Heart right ventricle (tissue), 16 donors: ENCODE measurements at places on chromosomes 12 and 14. TPM values are rescaled to one million over a fixed set of nuclear protein-coding genes. Genes with fewer than 3 reads are reported as not detected.
A peak's percentile ranks its signal among the peaks of the same experiment; 100 is the strongest.

DNA sequence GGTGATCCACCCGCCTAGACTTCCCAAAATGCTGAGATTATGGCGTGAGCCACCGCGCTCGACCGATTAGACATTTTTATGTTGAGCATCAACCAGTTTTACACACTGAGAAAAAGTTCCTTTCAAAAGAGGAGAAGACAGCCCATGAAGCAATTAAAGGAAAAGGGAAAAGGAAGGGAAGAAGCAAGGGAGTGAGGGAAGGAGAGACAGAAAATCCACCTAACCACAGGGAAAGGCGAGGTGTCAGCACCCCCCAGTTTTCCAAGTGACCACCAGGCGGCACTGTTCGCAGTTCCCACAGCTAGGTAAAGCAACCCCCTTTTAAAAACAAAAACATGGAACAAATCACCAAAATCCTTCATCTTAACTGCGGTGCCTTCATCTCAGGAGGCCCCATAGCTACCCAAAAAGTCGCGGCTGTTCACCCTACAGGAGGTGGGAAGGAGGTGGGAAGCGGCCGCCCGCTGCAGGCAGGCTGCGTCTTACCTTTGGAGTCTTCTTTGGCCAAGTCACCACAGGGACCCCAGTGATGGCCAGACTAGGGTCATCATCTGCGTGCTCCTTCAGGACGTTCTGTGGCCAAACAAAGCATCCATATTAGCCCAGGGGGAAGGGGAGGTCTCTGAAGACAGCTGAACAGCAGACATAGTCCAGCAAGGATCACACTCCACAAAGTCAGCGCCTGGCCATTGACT, 86.6 kb downstream of the KDM2B start:
- peaks cover 42% of the 10 kb centered on the region for H3K36me3 ChIP-seq
- no peaks in the 10 kb centered on the region for H3K4me1 ChIP-seq
- no peak overlapping the region for H3K27ac ChIP-seq
- no peak overlapping the region for H3K4me3 ChIP-seq
- no peaks in the 10 kb centered on the region for H3K27me3 ChIP-seq

DNA sequence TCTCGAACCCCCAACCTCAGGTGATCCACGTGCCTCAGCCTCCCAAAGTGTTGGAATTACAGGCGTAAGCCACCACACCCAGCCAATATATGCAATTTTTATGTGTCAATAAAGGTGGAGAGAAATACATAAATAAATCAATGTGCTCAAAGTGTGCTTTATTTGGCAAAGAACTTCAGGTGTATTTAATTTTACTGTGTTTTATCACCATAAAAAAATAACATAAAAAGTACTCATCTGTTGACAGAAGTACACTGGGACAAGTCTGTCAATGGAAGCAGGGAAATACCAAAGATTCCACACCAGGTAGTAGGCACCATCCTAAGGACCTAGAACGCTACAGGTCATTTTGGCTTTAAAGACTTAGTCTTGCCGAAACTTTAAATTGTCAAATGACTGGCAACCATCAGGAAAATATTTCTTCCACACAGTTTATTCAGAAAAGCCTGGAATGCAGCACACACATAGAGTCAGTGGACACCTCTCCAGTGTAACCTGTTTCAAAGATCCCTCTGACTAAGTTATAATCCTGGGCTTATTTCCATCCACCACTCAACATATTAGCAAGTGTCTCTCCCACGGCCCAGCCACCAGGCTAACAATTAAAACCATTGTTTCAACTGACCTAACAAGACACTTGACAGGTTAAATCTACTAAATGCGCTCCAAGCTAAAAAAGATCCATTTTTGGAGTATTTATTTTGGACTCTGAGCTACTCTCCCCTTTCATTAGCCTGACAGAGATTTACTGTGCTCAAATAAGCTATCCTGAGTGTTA, 4.2 kb downstream of the ERO1A start:
- no peak for DNase-seq
- H3K4me1 ChIP-seq = peaks cover 22% of the 10 kb centered on the region
- no peak overlapping the region for H3K4me3 ChIP-seq
- H3K36me3 ChIP-seq = peaks cover 3% of the 10 kb centered on the region
- no peak overlapping the region for H3K27ac ChIP-seq

KRT2 gene
- not detected for total RNA-seq

DNA sequence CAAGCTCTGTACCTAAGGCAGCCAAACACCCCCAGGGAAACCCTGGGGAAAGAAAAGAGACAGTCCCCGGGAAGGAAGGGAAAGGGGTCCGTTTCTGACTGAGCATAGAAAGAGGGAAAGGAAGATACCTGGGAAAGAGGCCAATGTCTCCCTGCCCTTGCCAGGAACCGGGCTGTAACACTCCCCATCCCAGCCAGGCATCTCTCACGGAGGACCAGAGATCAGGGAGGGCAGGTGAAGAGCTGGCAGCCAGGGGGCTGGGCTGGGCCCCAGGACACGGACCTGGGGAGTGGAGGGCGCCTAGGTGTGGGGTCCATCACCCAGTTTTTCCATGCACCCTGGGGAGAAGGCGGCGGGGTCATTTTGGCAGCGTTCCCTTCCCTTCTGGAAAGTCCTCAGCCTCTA, 18.9 kb upstream of the PLEKHH1 start:
- peak overlapping the region; percentile 94 for H3K4me3 ChIP-seq
- H3K36me3 ChIP-seq = no peaks in the 10 kb centered on the region
- DNase-seq = no peak
- H3K27ac ChIP-seq = no peak overlapping the region

DNA sequence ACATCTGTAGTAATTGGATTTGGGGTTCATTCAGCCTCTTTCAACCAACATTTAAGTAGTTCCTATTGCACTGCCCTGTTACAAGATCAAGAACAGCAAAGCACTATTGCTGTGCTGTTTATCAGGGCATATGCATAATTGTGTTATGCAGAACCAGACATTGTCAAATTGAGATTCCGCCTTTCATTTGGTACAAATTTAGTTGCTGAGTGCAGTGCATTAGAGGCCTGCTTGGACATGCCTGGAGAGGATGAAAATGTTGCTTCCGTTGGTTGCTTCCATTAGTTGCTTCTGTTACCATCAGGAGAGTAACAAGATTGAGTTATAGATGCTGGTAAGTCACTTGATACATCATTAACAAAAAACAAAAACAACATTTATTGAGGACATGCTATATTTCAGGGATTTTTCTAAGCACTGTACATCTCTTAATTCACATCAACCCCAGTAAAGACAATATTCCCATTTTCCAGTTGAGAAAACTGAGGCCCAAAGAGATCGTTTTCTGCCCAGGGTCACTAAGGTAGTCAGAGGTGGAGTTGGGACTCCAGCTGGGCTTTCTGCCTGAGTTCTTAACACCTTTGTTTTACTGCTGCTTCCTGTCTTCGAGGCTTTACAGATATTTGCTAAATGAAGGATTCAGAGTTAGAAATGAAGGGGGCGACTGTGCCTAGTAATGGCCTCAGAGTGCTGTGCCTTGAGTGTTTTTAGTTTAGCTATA, 79.3 kb downstream of the PPP2R5C start:
- no peaks in the 10 kb centered on the region for H3K36me3 ChIP-seq
- no peak overlapping the region for H3K4me3 ChIP-seq
- no peak for DNase-seq
- no peak overlapping the region for H3K27ac ChIP-seq
- H3K27me3 ChIP-seq = no peaks in the 10 kb centered on the region

DNA sequence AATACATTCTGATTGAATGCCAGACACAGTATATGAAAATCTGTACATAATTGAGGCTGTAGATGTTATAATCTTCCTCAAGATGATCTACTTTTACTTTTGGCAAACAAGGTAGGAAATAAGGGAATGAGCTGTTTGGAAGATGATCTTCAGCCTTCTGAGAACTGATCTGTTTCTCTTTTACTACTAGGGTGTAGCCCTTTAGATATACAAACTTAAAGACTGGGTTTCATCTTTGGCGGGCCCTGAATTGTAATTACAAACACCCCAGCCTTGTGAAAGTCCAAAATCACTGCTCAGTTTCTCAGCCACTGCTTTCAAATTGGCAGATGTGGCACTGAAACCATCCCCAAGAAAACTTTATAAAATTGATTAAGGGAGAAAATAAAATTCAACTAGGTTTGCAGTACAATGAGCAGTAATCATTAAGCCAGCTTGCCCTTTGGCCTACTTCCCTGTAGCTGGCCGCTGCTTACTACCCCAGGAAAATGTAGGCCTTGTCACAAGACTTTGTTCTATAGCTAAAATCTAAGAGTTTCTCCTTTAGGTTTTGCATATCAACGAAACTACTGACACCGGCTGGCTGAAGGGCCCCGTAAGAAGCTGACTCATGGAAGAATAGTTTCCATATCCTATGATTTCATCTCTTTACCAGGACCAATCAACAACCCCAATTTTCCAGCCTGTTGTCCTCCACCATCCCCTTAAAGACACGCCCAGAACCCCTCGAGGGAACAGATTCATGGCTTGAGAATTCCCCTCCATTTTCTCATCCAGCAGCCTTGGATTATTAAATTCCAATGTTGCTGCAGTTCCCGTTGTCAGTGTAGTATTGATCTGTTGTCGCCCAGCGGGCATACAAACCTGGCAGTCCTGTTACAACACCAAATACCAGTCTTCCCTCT, 210.8 kb downstream of the PCNX1 start:
- DNase-seq = no peak
- no peak overlapping the region for H3K4me3 ChIP-seq
- H3K27ac ChIP-seq = no peak overlapping the region
- H3K27me3 ChIP-seq = no peaks in the 10 kb centered on the region

NTF3 gene
- total RNA-seq = 0.20 TPM

CD163L1 gene
- 1.5 TPM for total RNA-seq

TSPAN8 gene
- total RNA-seq = 0.21 TPM

VAMP1 gene
- total RNA-seq = 4.2 TPM

GRCh38 chr14:96511667-96512066, 9.5 kb downstream of the PAPOLA start:
- no peak for DNase-seq
- H3K27me3 ChIP-seq = no peaks in the 10 kb centered on the region
- H3K27ac ChIP-seq = no peak overlapping the region

GPR84 gene
- total RNA-seq = not detected
